Heart right ventricle (tissue), 16 donors: ENCODE measurements at places on chromosomes 5 and 9. TPM values are rescaled to one million over a fixed set of nuclear protein-coding genes. Genes with fewer than 3 reads are reported as not detected.

The CDC20B gene
- not detected for polyA plus RNA-seq

The LMX1B gene
- polyA plus RNA-seq, result 0.25 TPM

The ADRB2 gene
- polyA plus RNA-seq, result 2.3 TPM

The CTNND2 gene
- polyA plus RNA-seq, result 1.9 TPM

The SPINK13 gene
- polyA plus RNA-seq, result 0.32 TPM

The PURA gene
- 3.2 TPM for polyA plus RNA-seq

The FAXDC2 gene
- polyA plus RNA-seq, result 17.6 TPM

The CDX1 gene
- not detected for polyA plus RNA-seq
